ENCODE measurements at places on chromosomes 16 and 17. TPM values are rescaled to one million over a fixed set of nuclear protein-coding genes. Genes with fewer than 3 reads are reported as not detected.

- no peak for DNase-seq
These were observed 4.5 kb downstream of the TTYH2 start for GRCh38 chr17:74217888-74218287.

GRCh38 chr17:79338604-79339003 lies 264.0 kb downstream of the ENGASE start:
- peak; percentile 33 for DNase-seq

DNA sequence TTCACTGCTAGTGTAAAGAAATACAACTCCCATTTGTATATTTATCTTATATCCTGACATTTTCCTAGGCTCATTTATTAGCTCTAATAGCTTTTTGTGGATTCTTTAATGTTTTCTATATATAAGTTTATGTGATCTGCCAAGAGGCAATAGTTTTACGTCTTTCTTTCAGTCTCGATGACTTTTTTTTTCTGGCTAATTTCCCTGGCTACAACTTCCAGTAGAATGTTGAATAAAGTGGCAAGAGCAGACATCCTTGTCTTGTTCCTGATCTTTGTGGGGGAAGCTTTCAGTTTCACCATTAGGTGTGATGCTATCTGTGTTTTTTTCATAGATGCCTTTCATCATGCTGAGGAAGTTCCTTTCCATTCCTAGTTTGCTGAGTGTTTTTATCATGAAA lies 43.9 kb upstream of the ABCA3 start:
- DNase-seq, result no peak

DNA sequence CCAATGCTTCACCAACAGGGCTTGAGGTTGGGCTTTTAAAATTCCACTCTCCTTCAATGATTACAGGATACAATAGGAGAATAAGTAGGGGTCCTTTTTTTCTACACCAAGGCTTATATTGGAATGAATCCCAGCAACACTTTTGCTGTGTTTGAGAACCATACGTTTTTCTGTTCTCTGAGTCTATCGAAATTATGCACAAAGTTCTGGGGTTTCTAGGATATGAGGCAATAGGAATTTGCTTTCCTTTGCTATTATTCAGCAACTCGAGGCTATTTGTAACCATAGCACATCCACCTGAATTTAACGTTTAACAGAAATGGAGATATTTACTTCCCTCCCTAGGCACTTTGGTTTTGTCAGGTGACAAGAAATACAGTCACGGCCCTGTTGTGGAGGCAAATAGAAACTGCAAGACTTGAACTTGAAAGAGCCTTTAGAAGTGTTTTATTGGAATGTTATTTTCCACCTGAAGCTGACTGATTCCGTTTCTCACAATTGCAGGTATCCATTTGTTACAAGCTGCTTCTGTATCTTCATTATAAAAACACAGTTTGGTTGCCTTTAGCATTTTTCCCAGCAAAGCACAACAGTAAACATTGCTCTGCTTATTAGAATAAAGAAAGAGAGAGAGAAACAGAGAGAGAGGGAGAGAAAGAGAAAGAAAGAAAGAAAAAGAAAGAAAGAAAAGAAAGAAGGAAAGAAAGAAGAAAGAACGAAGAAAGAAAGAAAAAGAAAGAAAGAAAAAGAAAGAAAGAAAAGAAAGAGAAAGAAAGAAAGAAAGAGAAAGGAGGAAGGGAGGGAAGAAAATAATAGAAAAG lies 109.6 kb downstream of the HS3ST3A1 start:
- DNase-seq, result peak; percentile 28

GRCh38 chr16:49417354-49417753 lies 43.8 kb downstream of the C16orf78 start:
- DNase-seq, result no peak

GRCh38 chr17:21287703-21288449 lies 3.4 kb downstream of the MAP2K3 start:
- peak; percentile 95 for DNase-seq

DNA sequence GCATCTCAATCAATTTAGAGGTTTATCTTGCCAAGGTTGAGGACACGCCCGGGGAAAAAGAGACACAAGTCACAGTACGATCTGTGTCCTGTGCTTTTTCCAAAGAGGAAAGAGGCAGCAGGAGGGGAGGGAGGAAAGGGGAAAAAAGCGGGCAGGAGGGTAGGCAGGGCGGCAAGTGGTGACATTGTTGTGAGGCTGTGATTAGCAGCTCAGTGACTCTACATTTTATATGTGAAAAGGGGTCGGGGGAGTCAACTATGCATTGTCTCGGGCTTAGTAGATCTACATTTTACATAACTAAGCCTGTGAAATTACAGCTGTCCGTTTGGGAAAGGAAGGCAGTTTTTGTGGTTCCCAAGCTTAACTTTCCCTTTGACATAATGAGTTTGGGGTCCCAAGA lies 22.2 kb upstream of the RIPOR1 start:
- DNase-seq, result no peak

- DNase-seq, result no peak
These were observed 138.4 kb downstream of the PCTP start for GRCh38 chr17:55889271-55889670.

DNA sequence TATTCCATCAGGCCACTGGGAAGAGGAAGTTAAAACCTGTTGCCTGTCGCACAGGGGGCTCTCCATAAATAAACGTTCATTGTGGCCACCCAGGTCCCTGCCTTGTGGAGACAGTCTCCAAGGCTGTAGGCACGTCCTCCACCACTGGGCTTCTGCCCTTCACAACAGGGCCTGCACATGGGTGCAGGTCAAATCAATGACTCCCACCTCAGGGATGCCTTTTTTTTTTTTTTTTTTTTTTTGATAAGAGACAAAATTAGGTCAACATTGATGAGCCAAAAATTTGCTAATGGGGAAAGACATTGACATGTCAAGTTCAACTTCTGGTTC lies 12.6 kb upstream of the SLC12A3 start:
- DNase-seq, result no peak

- DNase-seq, result no peak
These were observed 1.2 kb downstream of the ATMIN start for GRCh38 chr16:81036751-81037350.

- no peak for DNase-seq
These were observed 56.3 kb downstream of the METRNL start for GRCh38 chr17:83135692-83136091.

GRCh38 chr17:3213001-3213400 lies 5.5 kb downstream of the OR1A1 start:
- no peak for DNase-seq

DNA sequence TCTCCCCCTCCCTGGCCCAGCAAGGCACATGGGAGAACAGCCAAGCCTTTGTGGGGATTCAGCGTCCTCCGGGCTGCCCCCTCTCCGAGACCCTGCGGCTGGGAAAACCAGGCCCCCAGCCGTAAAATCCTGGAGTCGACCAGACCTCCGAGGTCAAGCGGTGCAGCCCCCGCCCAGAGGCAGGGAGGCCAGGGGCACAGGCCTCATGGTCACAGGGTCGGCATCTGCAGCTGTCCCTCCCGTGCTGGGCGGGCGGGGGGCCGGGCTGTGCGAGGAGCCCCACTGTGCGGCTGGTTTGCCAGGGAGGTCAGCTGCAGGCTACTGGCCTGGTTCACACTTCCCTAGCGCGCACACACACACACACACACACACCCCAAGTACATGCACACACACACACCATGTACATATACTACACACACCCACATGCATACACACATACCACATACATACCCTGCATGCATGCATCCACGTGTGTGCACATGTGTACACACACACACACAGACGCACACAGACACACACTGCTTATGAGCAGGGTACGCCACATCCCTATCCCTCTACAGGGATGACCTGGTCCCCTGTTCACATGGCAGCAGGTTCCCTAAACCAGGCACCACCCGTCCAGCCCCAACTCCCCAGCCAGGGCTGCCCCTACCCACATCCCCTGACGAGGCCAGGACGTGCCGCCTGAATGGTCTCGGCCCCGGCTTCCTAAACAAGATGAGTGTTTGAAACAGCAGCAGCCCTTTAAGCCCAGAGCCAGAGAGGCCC lies 108.9 kb upstream of the CIBAR2 start:
- no peak for DNase-seq

- peak; percentile 83 for DNase-seq
These were observed 5.1 kb downstream of the MMD start for GRCh38 chr17:55416470-55417052.

- no peak for DNase-seq
These were observed 164.3 kb downstream of the PARN start for GRCh38 chr16:14465799-14466198.

GRCh38 chr16:83392743-83393142 lies 415.0 kb upstream of the HSBP1 start:
- DNase-seq, result no peak

- peak; percentile 43 for DNase-seq
These were observed 86.0 kb upstream of the AMZ2 start for GRCh38 chr17:68161644-68162428.

DNA sequence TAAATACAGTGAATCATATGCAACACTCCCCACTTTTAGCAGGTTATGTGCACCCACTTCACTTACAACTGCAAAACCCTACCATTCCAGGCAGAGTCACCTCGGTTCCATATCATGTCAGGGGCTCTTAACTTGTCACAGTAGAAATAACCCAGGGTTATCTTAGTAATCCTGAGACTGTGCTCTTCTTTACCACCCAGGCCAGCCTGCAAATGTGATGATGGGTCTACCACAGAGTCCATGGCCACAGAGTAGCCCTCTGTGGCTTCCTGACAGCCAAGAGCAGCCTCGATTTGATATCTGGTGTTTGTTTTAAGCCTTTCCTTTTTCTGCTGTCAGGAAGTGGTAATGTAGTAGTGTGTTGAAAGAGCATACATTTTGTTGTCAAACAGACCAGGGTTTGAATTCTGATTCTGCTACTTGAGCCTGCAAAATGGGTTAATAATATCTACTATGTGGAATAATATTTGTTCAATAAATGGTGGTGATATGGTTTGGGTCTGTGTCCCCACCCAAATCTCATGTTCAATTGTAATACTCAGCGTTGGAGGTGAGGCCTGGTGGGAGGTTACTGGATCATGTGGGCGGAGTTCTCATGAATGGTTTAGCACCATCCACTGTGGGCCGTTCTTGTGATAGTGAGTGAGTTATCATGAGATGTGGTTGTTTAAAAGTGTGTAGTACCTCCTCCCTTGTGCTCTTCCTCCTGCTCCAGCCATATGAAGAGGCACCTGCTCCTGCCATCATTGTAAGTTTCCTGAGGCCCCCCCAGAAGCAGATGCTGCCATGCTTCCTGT lies 416.5 kb downstream of the UTP18 start:
- DNase-seq, result no peak

DNA sequence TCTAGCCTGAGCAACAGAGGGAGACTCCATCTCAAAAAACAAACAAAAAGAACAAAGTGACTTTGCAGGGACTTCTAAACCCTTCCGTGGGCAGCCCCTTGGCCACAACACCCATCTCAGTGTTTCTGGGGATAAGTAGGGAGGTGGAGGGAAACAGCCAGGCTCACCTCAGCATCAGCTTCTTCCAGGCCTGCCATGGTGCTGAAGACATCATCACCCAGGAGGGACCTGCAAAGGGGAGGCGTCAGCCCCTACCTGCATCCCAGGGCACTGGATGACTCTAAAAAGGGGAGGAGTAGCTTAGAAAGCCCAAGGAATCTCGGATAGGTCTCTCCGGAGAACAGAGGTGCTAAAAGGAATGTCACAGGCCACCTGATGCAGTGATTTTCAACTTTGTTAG lies 9.8 kb downstream of the FBF1 start:
- no peak for DNase-seq

- no peak for DNase-seq
These were observed 41.9 kb upstream of the RBBP6 start for GRCh38 chr16:24497440-24497839.

GRCh38 chr17:36868777-36869176 lies 68.5 kb upstream of the LHX1 start:
- DNase-seq, result no peak

DNA sequence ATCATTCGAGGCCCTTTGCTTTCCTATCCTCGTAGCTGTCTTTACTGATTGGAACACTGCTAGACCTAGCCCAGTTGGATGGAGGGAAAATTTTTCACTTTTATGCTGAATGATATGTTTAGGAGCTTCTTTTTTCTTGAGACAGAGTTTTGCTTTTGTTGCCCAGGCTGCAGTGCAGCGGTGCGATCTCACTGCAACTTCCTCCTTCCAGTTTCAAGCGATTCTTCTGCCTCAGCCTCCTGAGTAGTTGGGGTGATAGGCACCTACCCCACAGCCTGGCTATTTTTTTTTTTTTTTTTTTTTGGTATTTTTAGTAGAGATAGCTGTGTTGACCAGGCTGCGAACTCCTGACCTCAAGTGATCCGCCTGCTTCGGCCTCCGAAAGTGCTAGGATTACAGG lies 17.3 kb upstream of the PSMC5 start:
- no peak for DNase-seq

GRCh38 chr17:68155692-68156091 lies 92.2 kb upstream of the AMZ2 start:
- DNase-seq, result no peak

GRCh38 chr17:41871789-41872188 lies 6.6 kb upstream of the KLHL11 start:
- no peak for DNase-seq

GRCh38 chr17:17810084-17810894 lies 26.5 kb downstream of the SREBF1 start:
- no peak for DNase-seq

- DNase-seq, result no peak
These were observed 258.0 kb upstream of the MYOCD start for GRCh38 chr17:12407495-12408252.

DNA sequence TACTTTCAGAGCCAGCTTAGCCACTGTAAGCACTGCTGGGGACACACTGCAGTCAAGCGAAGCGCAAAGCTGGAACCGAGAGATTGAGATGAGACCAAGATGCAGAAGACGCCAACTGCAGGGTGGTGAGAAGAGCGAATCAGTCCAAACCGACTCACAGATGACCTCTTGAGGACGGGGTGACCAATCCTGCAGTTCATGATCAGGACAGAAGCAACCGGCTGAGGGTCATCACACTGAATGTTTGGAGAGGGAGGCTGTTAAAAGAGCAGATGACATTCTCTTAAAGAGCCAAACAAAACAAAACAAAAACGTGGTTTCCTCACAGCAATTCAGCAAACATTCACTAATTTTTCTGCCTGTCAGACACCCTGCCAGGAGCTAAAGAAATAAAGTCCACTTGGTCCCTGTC lies 8.5 kb downstream of the HASPIN start:
- DNase-seq, result no peak

DNA sequence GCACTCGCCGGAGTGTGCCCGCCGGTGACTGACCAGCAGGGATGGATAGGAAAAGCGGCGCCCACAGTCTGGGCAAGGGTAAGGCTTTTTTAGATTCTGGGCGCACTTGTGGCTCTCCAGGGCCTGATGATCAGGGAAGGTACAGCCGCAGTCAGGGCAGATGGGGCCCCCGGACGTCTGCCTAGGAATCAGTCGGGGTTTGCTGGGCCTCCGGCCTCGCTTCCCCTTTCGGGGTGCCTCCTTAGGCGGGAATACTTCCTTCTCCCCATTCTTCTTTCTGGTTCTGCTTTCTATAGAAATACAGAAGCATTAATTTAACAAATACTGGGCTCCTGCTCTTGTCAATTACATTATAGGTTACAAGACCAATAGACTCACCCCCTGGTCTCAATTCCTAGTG lies 5.0 kb downstream of the ZNF689 start:
- no peak for DNase-seq

The OR3A3 gene
- total RNA-seq, result not detected

The TSC2 gene
- 24.5 TPM for total RNA-seq

The CCL15 gene
- not detected for total RNA-seq

The ACSF3 gene
- total RNA-seq, result 29.2 TPM

The TPSB2 gene
- total RNA-seq, result not detected

The PRKAR1A gene
- 322 TPM for total RNA-seq

The HSF5 gene
- total RNA-seq, result under 0.01 TPM

The TLCD3B gene
- total RNA-seq, result not detected

The KCNJ2 gene
- total RNA-seq, result 1.2 TPM

The IGFALS gene
- total RNA-seq, result 0.05 TPM

The ACSM3 gene
- total RNA-seq, result 8.5 TPM

All from renal cortical epithelial cell (primary cell).